CD4-positive, alpha-beta T cell treated with Interleukin-15 for 1 hour (primary cell): ENCODE measurements at places on chromosomes 7 and 10.

GRCh38 chr10:77799352-77799751 lies 127.2 kb downstream of the DLG5 start:
- no peak for DNase-seq

- no peak for DNase-seq
Measured at GRCh38 chr10:49622426-49623425, 8.9 kb downstream of the CHAT start.

- DNase-seq = no peak
Measured at GRCh38 chr10:48536916-48537890, 67.7 kb downstream of the ARHGAP22 start.

DNA sequence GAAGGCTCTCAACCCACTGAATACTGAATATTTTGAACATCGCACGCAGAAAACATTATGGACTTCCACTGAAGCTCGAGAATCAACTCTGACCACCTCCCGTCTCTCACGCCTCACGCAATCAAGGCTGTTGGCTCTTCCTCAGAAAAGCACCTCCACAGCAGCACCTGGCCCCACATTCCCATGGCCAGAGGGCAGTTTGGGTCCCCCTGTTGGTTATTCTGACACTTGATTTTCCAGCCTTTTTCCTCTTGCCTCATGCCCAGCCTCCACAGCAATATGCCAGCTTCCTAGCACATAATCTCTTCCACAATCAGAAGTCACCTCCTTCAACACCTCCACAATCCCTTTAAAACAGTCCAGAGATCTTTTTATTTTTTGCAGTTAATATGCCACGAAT lies 55.9 kb downstream of the SVOPL start:
- DNase-seq = no peak

GRCh38 chr7:28626221-28626620 lies 213.9 kb downstream of the CREB5 start:
- no peak for DNase-seq

DNA sequence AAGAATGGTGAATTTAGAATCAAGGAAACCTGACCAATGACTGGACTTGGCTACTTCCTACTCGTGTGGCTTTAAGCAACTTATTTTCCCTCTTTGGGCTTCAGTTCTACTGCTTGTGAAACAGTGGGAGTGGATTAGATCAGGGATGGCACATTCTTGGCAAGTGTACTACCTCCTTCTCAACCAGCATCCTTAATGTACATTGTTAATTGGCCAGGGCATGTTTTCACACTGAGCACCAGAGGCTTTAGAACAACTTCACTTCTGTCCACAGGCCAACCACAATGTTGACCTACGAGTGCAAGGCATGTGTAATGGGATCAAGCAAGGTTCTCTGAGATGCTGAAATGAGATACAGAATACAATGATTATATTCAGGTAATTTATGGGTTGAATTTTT lies 315.3 kb downstream of the ADRA2A start:
- no peak for DNase-seq

DNA sequence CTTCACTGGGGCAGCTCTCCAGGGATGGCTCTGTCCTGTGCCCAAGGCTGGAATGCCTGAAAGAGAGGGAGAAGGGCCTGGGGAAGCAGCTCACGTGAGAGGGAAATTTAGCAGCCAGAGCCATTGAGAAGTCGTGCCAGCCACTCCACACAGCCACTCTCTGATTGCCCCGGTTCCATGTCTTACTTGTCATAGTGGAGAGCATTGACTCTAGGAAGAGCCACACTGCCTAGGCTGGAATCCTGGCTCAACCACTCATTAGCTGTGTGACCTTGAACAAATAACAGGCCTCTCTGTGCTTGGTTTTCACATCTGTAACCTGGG lies 728.0 kb downstream of the PARD3 start:
- no peak for DNase-seq

- DNase-seq = no peak
Measured at GRCh38 chr7:122515404-122515803, 183.5 kb downstream of the RNF133 start.

DNA sequence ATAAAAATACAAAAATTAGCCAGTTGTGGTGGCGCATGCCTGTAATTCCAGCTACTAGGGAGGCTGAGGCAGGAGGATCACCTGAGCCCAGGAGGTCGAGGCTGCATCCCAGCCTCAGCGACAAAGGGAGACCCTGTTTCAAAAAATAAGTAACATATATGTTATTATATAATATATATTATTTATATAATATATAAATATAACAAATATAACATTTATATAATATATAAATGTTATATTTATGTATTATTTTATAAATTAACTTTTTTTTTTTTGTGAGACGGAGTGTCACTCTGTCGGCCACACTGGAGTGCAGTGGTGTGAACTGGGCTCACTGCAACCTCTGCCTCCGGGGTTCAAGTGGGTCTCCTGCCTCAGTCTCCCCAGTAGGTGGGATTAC lies 1.5 kb upstream of the POR start:
- DNase-seq = no peak

DNA sequence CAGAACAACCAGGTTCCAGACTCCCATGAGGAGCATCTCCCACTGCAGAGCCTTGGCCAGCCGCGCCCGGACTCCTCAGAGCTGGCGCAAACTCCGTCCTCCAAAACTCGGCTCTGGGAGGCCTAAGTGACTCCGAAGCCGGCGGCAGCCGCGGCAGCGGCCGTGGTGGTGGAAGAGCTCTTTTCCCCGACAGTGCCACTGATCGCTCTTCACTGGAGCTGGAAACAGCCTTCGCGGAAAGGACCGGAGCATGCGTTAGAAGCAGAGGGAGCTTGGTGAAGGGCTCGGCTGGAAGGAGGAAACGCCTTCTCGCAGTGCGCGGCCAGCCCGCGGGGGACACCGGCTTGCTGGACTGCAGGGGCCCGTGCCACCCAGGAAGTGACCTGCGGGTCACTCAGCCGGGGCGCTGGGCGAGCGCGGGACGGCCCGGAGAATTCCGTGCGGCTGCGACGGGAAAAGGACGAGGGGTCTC lies 5.0 kb upstream of the HOXA13 start:
- DNase-seq = no peak

GRCh38 chr10:114499630-114500190 lies 95.4 kb upstream of the AFAP1L2 start:
- DNase-seq = peak; percentile 65

GRCh38 chr10:37246637-37247036 lies 121.2 kb downstream of the ANKRD30A start:
- DNase-seq = no peak

- DNase-seq = peak; percentile 56
Measured at GRCh38 chr7:2641406-2642393, 9.9 kb downstream of the TTYH3 start.

DNA sequence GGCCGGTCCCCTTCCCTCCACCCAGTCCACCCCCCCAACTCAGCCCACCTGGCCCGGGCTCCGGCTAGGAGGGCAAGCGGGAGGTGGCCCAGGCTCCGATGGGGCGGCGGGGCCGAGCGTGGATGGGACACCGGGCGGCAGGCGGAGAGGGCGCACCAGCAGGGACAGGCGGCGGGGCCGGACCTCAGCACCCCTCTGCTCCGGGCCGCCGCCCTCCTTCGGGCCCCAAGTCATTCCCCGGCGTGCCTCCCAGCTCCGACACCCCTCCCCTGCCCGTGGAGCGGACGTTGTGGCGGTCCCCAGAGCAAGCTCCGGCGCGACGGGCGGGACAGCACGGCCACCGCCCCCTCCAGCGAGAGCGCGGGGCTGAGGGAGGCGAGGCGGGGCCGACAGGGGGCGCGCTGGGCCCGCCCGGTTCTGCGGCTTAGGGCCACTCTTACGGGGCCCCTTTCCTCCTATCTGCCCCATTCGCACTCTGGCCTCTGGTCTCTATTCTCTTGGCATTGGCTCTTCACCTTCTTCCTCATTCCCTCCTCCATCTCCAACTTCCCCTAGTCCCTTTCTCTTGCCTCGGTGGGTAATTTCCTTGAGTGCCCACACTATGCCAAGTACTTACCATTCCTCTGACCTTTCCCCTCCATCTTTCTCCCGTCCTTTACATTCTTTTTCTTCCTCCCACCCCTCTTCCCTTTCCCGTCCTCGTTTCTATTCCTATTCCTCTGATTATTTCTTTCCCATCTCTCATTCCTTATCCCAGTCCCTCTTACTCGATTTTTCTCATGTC lies 701 bp upstream of the GBX1 start:
- DNase-seq = peak; percentile 44

- DNase-seq = no peak
Measured at GRCh38 chr10:89398003-89398749, 5.8 kb downstream of the IFIT1 start.

GRCh38 chr10:26365681-26366358 lies 72.3 kb upstream of the APBB1IP start:
- peak; percentile 28 for DNase-seq

DNA sequence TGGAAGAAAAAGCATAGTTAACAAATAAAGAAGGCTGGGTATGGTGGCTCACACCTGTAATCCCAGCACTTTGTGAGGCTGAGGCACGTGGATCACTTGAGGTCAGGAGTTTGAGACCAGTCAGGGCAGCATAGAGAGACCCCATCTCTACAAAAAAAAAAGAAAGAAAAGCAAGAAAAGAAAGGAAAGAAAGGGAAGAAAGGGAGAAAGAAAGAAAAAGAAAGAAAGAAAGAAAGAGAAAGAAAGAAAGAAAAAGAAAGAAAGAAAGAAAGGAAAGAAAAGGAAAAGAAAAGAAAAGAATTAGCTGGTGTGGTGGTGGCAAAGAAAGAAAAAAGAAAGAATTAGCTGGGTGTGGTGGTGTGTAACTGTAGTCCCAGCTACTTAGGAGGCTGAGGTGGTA lies 3.1 kb upstream of the HILPDA start:
- no peak for DNase-seq

- no peak for DNase-seq
Measured at GRCh38 chr10:49611166-49611815, 1.2 kb downstream of the SLC18A3 start.

GRCh38 chr7:18165166-18165565 lies 137.5 kb upstream of the PRPS1L1 start:
- DNase-seq = no peak

DNA sequence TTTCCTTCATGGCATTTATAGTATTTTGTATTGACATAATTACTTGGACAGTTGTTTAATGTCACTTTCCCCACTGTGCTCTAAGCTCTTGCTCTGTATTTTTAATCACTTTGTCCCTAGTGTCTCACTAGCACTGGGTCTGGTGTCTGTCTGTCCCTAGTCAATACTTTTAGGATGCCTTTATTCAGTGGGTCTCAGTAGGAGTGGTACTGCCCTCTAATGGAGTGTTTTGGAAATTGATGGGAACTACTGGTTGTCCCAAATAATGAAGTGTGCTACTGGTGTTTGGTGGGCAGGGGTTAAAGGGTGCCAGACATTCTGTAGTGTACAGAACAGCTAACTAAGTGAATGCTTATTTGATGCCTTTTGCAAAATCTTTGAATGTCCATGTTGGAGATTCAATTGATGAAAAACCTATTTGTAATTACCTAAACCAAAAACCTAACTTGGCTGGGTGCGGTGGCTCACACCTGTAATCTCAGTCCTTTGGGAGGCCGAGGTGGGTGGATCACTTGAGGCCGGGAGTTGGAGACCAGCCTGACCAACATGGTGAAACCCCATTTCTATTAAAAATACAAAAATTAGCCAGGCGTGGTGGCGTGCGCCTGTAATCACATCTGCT lies 33.3 kb downstream of the CDK14 start:
- DNase-seq = no peak

- DNase-seq = no peak
Measured at GRCh38 chr7:111045449-111045848, 45.5 kb upstream of the LRRN3 start.

- no peak for DNase-seq
Measured at GRCh38 chr7:90678986-90679385, 82.9 kb downstream of the CDK14 start.

DNA sequence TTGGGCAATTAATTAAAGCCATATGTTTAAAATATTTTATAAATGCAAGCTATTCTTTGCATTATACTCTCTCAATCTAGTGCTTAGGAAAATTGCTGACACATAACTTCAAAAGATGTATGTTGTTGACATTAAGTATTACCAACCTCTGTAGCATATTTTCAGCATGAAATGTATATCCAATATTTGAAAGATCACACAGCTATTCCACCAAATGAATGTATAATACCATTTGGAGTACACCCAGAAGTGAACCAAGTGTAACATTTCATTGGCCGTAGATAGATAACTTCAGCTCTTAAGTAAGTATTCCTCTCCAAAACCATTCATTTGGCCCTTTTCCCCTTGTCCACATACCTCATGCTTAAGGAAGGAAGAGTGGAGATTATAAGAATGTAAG lies 104.6 kb downstream of the HECTD2 start:
- no peak for DNase-seq

DNA sequence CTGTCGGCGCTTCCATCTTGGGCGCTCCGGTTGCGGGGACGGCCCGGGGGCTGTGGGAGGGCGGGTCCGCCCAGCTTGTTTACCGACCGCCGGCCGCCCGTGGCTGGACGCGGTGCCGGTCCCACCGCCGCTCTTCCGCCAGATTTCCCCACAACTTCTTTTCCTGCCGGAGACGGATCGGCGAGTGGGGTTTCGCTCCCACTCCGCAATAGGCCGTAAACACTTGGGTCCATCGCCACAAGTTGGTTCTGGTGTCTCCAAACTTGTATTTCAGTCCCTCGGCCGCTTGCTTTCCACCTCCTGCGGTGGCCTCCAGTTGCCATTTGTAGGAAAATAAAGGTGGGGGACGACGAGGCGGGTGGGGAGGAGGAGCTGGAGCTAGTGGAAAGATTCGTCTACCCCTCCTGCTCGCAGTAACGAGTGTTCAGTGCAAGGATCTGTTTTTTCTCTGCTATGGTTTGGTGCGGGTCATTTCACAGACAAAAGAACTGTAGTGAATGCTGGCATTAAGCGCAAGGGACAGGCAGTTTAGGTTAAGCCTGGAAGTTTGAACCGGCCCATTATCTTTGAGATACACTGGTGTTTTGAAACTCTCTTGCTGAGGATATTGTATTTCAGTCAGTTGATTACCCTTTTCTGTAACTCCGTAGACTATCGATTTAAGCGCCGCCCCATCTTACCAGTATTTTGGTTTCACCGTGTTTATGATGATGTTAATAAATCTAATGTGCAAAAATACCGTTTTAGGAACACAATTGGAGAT lies 24.3 kb upstream of the ZRANB1 start:
- peak; percentile 19 for DNase-seq

DNA sequence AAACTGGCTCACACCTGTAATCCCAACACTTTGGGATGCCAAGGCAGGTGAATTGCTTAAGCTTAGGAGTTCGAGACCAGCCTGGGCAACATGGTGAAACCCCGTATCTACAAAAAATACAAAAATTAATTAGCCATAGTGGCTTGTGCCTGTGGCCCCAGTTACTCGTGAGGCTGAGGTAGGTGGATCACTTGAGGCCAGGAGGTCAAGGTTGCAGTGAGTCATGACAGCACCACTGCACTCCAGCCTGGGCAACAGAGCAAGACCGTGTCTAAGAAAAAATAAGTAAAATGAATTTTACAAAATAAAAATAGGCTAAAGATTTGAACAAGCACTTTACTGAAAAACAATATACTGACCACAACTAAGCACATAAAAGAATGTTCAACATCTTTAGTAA lies 9.8 kb upstream of the ORC5 start:
- DNase-seq = no peak
